Osteocyte (in vitro differentiated cells): ENCODE measurements at places on chromosomes 11 and 22. TPM values are rescaled to one million over a fixed set of nuclear protein-coding genes. Genes with fewer than 3 reads are reported as not detected.

DNA sequence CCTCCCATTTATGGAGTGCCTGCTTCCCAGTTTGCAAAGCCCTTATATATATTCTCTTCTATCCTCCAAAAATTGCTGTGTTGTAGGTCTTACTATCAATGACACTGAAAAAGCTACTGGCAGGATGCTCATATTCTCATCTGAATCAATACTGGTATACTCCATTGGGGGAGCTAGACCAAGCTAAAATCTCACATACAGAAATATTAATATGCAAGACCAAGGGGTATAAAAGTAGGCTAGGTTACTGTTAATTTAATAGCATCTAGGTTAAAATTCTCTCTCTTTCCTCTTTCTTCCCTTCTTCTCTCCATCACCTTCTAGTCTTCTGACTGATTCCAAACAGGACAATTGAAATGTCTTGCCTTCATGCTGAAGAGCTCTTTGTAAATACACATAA, 17.1 kb upstream of the BDNF start:
- no peak for DNase-seq

DNA sequence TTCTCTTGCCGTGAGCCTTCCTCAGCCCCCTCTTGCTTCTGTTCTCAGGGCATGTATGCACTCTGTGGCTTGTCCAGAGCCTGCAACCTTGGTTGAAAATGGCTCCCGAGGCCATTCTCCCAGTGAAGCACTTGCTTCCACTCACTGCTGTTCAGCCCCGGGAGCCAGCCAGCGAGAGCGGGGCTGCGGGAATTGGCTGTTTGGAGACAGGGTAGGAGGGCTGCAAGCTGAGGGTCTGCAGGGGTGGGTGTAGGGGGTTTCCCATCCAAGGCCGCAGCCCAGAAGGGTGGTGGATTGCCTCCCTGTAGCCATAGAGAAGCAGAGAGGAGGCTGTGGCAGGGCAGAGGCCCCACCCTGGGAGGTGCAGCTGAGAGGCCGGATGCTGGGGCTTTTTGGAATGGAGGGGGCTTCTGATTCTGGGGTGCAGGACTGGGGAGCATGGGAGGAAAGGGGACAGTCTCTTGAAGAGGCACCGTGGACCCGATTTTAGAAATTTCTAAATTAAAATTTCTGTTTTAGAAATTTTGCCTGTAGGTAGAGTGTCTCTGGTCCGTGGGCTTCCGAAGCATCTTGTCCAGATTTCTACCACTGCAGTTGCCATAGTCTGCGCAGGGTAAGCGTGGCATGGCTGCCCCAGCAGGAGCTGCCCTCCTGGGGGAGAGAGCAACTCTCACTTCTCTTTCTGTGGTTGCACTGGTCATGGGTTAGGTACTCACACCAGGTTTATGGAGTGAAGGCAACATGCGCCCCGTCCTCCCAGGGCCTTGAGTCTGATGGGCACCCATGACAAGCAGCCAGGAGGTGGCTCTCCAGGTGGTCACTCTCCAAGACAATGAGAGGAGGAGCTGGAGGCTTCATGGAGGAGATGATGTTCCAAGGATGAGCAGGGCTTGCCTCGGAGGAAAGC, 100.2 kb downstream of the TBC1D22A start:
- DNase-seq: peak; percentile 77

DNA sequence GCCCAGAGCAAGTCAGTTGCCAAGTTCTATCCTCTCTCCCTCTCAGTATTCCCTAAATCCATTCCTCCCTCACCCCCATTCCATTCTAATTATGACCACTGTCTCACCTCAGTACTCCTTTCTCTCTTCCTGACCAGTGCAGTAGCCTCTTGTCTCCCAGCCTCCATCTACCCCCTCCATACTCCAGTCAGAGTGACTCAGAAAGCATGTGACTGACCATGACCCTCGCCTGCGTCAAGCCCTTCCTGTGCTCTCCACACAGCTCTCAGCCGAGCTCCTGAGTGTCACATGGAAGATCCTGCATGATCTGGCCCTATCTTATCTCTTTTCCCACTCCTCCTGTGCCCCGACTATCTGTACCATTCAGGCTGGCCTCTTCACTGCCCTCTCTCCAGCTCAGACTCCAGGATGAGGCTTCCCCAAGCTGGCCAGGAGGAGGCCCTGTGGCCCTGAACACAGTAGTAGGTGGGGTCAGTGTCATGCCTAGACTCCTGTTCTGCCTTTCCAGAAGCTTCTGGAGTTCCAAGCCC, 42.6 kb downstream of the NEU3 start:
- peak; percentile 65 for DNase-seq

GRCh38 chr11:14414470-14415461, 55.8 kb upstream of the RRAS2 start:
- DNase-seq: no peak

The PRR33 gene
- total RNA-seq: not detected in 2 replicates

The BBS1 gene
- 44.1 and 51.1 TPM in 2 replicates for total RNA-seq

The OR51B2 gene
- total RNA-seq: not detected in 2 replicates

The RHOG gene
- 44.6 and 46.8 TPM in 2 replicates for total RNA-seq

The LYVE1 gene
- total RNA-seq: 1.5 and 2.1 TPM in 2 replicates
